ENCODE measurements at places on chromosomes 7 and 10.

GRCh38 chr10:47457826-47458225 lies 26.1 kb downstream of the ANXA8 start:
- no peak for DNase-seq

DNA sequence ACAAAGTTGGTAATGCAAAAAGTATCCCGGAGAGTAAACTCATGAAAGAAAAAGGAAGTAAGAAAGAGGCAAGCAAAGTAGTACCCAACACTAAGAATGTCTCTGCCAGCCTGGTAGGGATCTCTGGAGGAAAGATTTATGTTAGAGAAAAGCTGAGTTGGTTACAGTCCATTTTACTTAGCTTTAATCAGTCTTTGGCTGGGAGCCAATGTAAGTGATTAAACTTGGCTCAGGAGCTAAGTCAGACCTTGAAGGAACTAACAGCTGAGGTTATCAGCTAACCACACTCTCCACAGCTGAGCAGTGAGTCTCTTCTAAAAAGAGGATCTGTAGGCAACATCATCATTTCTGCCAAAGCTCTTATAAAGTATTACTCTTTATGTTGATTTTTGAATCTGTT lies 148.0 kb downstream of the ANKRD7 start:
- no peak for DNase-seq

DNA sequence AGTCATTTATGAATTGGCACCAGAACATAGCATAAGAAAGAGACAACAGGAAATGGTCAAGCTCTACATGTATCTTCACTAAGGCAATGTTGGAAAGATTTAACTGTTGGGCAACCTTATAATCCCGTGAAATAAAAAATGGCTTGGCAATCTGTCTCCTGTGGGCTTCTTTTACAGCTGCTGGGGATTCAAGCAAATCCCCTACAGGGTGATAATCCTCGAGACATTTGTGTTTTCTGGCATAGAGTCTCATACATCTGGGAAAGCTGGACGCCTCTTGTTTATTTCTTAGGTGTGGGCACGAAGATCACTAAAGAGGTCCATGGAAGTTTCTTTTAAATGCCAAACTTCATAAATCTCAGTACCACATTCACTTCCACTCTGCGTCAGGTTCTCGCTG lies 82.2 kb upstream of the GPR141 start:
- DNase-seq, result no peak

DNA sequence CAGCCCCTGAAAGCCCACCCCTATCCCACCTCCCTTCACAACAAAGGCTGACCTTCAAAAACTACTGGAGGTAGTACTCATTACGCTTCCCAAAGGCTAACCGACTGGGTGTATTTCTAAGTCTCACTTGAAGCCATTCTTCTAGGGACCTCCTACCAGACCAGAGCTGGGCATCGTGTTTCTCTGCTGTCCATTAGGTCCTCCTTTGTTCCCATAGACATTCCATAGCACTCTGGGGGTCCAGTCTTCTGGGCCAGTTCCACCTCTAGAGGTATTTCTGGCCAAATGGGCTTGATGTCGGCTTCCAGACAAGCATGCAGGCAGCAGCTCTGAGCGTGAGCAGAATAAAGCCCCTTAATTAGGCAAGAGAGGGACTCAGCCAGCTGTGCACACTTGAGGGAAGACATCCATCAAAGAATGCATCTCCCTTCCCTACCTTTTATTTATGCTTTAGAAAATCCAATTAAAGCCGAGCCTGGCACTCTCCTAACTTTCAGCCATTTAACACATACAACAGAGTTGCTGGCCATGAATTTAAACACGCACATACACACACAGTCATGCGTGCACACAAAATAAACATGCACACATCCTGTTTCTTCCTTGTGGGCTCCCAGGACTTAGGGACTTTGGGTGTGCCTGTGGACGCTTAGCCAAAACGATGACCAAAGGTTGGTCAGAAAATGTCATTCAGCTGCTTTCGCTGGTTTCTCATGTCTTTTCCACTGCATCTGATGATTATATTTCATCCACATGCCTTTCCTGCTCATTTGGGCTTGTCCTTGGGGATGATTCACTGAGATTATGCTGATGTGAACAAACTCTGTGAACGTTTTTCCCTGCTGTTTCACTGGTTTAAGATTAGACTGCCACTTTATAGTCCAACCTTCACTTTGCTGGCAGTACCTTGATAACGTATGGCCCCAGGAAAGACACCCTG lies 362.0 kb upstream of the NFE2L3 start:
- no peak for DNase-seq

Measured in NCI-H2081 treated with DMSO at 0.1 percent for 48 hours (cell line).